ENCODE measurements at places on chromosomes 4 and X.

GRCh38 chr4:62208921-62209320, 1008.8 kb downstream of the ADGRL3 start:
- no peak for DNase-seq

GRCh38 chr4:108114503-108114902, 54.2 kb downstream of the LEF1 start:
- DNase-seq, result no peak

GRCh38 chr4:117239434-117239833, 154.1 kb upstream of the TRAM1L1 start:
- no peak for DNase-seq

DNA sequence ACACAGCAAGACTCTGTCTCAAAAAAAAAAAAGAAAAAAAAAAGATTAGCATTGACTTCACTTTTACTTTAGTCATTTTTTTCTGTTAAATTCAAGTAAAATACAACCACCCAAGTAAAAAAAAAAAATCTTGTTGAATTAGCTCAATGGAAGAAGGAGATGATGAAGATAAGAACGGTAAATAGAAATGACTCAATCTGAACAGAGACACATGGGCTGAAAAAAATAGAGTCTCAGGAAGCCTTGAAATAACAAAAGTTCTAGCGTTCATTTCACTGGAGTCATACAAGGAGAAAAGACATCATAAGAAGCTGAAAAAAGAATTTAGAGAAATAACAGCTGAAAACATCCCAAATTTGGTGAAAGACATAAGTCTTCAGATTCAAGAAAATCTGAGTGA, 75.5 kb downstream of the CASP3 start:
- no peak for DNase-seq

DNA sequence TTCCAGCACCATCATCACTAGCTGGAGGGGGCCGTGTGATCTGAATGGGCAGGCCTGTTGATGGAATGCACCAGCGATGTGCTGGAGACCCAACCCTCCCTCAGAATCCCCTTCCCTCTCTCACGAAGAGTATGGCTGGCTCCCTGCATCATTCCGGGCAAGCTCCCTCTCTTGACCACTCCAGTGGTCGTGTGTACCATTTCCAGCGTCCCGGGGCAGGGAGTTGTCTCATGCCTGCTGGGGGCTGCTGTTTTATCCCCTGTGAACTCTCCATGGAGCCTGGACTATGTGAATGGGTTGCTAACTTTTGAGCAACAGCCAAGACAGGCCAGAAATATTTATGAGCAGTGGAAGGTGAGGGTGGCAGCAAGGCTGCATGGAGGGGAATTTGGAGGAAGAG, 8.1 kb downstream of the CSAG1 start:
- no peak for DNase-seq

- no peak for DNase-seq
Measured at GRCh38 chrX:85992811-85993229, 54.5 kb downstream of the CHM start.

DNA sequence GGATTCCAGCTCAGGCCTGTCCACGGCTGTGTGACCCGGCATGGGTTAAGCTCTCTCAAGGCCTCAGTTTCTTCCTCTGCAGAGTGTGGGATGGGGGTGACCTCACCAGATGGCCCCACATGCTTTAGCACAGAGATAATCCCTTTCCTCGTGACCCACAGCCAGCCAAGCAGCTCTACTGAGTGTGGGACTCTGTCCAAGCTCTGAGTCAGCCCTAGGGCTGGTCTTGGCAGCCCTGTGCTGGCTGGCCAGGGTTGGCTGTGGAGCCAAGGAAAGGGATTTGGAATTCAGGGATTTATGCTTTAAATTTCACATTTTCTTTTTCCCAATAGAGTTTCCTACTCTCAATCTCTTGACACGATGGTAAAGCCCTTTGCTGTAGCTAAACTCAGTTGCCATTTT, 19.7 kb upstream of the SPON2 start:
- peak; percentile 32 for DNase-seq

DNA sequence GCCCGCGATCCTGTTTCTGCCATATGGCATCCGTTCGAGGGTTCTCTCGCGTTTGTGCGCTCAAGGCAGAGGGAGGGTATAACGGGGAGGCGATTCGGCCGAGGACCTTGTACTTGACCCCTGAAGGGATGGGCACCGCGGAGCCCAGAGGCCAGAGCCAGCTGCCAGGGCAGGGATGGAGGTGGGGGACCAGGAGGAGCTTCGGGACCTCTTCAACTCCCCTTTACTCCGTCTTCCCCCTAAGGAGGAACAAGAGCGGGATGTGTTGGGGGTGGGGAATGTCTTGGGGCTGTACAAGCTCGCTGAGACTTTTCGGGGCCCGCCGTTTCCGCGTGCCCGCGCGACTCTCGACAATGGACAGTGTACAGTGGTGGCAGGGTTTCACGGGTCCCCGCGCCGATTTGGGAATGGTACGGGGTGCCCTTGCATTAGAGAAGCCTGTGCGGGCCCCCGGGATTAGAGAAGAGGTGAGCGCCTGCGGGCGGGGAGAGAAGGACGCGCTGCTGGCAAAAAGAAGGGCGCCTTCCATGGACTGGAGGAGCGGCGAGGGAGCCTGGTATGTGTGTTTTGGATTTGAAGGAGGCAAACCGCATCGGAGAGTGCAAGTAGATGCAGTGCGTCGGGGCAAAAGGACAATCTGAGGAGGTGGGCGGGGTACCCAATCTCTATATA, 760 bp downstream of the UGT8 start:
- DNase-seq, result no peak

- DNase-seq, result no peak
Measured at GRCh38 chr4:172818901-172819300, 349.7 kb upstream of the GALNT7 start.

- no peak for DNase-seq
Measured at GRCh38 chr4:105674011-105674410, 34.5 kb downstream of the INTS12 start.

DNA sequence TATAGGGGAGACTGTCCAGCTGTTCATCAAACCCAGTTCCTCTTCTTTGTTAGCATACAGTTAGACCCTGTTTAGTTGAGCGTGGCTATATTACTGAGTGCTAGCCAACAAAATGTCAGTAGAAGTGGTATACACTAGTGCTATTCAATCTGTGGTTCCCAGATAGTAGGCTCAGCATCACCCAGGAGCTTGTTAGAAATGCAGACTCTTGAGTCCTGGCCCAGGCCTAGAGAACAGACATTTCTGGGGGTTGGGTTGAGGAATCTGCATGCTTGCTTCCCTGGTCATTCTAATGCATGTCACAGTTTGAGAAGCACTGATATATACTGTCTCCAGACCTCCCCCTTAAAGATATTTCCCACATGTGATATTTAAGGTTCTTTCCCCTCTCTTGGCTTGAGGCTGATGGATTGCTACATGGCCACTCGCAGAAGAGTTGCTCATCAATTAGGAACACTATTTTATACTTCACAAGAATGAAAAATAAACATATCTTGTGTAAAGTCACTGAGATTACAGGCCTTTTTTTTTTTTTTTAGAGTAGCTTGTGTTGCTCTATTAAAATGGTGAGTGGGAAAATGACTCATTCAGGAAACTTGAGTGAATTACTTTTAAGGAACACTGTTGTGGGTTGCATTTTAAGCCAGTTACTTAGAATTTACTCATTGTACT, 289.0 kb downstream of the STIM2 start:
- no peak for DNase-seq

DNA sequence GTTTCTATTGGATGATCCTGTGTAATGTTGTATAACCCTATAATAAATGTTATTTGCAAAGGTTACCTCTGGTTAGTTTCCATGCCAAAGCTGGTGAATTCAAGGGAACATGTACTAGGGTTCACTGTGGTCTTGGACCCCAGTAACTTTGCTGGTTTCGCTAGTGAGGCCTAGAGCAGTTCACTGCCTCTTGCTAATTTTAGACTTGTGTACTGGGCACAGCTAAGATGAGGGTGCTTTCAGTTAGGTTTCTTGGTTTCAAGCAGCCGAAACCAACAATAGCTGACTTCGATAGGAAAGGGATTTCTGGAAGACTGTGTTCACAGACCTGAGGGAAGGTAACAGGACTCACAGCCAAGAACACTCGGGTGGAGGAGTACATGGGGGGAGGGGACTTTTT, 215.5 kb upstream of the BCOR start:
- DNase-seq, result no peak

- no peak for DNase-seq
Measured at GRCh38 chr4:143858456-143858855, 46.9 kb downstream of the GYPE start.

GRCh38 chrX:29541038-29541437, 674.3 kb upstream of the MAGEB2 start:
- no peak for DNase-seq

- DNase-seq, result peak; percentile 51
Measured at GRCh38 chrX:103175944-103176753, 38.8 kb upstream of the BEX4 start.

DNA sequence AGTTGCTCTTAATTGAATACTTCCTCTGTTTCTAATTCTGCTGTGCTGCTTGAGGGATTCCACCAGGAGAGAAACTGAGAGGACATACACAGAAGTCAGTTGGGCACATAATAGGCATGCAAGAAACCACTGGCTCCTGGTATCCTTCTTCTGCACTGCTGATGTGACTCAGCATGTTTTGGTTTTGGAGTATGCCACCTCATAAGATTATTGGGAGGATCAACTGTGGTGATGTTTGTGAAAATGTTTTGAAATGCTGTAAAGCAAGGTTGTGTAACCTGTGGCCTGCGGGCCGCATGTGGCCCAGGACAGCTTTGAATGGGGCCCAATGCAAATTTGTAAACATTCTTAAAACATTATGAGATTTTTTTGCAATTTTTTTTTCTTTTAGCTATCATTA, 119.6 kb downstream of the GATB start:
- peak; percentile 25 for DNase-seq

DNA sequence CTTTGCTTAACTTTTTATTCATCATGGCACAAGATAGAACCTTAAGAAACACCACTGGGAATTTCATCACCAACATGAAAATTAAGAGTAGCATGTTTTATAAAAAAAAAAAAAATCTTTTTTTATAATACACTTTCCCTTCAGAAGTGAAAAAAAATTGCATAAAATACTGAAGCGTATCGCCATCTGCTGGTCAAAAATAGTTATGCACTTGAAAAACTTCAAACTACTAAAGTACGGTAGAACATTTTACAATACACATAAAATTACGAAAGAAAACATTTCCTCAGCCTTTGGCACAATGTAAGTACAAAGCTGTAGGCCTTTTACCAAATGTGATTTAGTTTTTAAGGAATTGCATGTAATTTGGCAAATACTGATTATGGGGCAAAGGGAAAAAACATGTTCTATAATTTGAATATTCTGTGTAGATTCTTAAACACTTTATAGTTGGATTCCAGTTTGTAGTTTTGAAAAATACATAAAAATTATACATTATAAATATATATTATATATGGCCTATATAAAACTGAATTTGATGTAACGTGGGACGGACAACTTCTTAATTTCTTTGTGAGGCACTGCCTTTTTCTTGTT, 26.5 kb downstream of the HCCS start:
- peak; percentile 62 for DNase-seq

GRCh38 chr4:150990250-150990649, 24.8 kb downstream of the LRBA start:
- no peak for DNase-seq

GRCh38 chr4:133968174-133968573, 233.4 kb downstream of the PABPC4L start:
- no peak for DNase-seq

DNA sequence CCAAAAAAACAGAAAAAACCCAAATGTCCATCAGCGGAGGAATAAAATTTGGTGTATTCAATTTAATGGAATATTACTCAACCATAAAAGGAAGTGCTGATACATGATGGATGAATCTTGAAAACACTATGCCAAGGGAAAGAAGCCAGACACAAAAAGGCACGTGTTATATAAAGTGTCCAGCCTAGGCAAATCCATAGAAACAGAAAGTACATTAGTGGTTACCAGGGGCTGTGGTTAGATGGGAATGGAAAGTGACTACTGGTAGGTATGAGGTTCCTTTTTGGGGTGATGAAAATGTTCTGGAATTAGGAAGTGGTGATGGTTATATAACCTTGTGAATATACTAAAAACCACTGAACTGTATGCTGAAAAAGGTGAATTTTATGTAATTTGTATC, 3.5 kb upstream of the CDKL2 start:
- peak; percentile 60 for DNase-seq

- DNase-seq, result no peak
Measured at GRCh38 chr4:54041100-54041499, 23.3 kb downstream of the CHIC2 start.

DNA sequence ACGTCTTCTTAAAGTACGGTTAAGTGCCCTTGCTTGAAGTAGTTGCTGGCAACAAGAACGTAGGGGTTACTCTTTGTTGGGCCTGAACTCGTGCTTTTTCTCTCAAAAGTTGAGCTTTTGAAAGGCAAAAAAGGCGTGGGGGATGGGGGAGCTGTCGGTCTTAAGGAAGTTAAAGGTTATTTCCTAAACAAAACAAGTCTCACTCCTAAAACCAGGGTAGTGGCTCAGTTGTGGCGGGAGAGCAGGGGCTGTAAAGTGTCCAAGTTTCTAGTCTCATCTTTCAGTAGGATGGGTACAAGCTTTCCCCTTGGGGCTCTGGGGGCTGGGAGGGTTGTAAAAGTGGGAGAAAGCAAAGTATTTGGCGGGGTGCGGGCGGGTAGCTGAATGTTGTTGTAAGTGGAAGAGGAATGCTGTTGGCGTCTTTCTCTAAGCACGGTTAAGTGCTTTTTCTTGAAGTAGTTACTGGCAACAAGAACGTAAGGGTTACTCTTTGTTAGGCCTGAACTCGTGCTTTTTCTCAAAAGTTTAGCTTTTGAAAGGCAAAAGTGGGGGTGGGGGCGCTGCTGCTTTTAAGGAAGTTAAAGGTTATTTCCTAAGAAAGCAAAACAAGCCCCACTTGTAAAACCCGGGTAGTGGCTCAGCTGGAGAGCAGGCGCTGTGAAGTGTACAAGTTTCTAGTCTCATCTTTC, 904 bp upstream of the WDR1 start:
- peak; percentile 70 for DNase-seq

- no peak for DNase-seq
Measured at GRCh38 chr4:180179146-180179545, 2064.1 kb upstream of the TENM3 start.

- DNase-seq, result no peak
Measured at GRCh38 chr4:143270256-143270838, 66.3 kb upstream of the GAB1 start.

All from suppressor macrophage treated with lipopolysaccharide for 4 hours (primary cell).